Stimulated activated CD4-positive, alpha-beta T cell treated with anti-CD3 and anti-CD28 coated beads, Interleukin-1b, Interleukin-23, amount 100 ng/mL, for 48 hours (primary cell): ENCODE measurements at places on chromosomes 11 and 22.

DNA sequence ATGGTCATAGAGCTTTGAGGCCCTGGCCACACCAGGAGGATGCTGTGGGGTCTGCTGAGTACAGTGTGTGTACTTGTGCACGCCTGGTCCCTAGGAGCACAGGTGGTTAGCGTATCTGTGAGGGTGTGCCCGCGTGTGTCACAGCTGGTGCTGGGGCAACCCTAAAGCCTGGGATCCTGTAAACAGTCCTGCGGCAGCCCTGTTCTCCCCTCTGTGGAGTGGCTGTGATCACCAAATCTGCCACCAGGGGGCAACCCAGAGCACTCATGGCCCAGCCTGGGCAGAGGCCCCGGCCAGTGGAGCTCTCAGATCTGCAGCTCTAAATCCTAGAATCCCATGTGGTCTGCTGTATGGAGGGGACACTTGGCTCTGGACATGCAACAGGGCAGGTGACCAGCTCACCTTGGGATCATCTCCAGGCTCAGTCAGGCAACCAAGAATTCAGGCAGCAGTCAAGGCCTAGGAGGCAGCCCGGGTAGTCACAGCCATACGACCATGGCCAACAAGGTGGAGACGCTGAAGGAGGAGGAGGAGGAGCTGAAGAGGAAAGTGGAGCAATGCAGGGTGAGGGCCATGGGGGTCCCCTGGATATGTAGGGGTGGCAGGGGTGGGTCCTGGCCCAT lies 3.9 kb downstream of the SH3BP1 start:
- DNase-seq = peak; percentile 84

DNA sequence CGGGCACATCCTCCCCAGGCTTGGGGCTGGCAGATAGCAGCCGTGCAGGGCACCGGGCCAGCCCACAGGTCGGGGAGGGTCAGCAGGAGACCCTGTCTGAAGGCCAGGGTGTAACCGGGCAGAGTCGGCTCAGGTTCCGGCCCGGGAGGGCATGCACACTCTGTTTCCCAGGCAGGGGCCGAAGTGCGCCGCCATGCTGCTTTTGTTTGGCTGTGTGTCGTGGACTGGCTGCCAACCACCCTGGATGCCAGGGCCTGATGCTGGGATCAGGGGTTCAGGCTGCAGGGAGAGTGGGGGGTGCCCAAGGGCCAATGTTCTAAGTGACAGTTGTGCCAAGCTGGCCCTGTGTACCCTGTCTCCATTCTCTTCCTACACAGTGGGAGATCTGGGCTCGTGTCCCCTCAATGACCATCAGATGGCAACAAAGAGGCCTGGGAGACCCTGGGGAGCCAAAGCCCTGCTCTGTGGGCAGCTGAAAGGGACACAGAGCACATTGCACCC lies 120.9 kb upstream of the B3GAT1 start:
- no peak for DNase-seq

- DNase-seq = no peak
These were observed 27.4 kb upstream of the RDX start for GRCh38 chr11:110323786-110324185.

- no peak for DNase-seq
These were observed 109.8 kb downstream of the ZBTB16 start for GRCh38 chr11:114169321-114169749.

DNA sequence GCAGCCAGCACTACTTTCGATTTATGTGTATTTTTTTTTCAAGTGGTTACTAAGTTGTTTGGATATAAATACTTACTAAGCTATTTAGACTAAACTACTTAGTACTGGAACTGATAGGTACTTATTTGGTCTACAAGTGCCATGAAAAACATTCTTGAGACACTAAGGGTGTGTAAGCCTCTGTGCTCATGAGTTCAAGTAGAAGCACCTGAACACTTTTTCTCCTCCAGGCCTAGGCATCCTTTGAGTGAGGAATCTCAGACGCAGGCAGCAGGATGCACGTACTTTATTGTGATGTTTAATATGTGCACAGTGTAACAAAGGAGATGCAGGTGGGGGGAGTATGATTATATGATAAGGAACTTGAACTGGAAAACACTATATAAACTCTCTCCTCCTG lies 7.8 kb downstream of the TESMIN start:
- no peak for DNase-seq

DNA sequence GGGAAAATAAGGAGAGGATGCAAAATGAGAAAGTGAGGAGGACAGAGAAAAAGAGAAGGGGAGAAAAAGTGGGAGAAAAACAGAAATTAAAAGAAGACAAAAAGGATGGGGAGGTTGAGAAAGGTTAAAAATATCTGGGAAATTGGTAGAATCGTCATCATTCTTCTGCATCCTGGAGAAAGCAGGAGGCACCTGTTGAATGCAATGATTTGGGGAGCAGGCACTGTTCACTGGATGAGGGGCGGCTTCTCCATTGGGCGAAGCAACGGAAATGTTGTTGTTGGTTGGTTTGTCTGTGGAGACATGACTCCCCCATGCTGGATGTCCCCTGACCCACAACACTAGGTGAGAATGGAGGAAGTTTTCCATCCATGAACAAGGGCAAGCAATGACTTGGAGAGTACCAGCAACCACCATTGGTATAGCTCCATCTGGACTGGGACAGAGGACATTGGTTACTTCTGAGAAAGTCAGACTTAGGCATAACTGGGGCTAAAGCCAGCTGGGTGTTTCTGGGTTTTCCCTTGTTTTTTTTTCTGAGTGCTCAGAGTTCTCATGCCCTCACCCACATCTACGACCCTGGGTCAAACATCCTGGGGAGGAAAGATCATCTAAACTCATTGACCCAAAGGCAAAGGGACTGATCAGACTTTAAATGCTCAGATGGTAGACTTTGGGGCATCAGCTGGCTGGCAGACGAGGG lies 11.9 kb upstream of the CD44 start:
- DNase-seq = no peak

DNA sequence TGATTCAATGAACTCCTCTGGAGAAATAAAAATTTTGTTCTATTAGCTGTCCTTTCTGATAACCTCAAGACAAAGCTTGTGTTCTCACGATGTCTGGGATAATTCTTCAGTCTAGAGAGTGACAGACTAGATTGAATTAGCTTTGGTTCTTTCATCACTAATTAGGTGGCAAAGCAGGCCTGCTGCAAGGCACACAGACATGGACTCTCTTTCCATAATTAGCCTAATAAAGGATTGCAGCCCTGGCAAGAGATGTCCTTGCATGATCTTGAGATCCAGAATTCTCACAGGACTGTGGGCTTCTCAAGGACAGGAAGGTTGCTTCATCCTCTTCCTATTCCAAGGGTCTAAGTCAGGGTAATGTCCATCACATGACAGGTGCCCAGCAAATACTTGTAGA lies 245.6 kb upstream of the ZC3H12C start:
- DNase-seq = no peak

- DNase-seq = no peak
These were observed 164.0 kb downstream of the MN1 start for GRCh38 chr22:27637604-27638003.

GRCh38 chr11:9155930-9156329 lies 64.5 kb upstream of the SCUBE2 start:
- no peak for DNase-seq

GRCh38 chr11:94864506-94865045 lies 96.4 kb downstream of the AMOTL1 start:
- no peak for DNase-seq

DNA sequence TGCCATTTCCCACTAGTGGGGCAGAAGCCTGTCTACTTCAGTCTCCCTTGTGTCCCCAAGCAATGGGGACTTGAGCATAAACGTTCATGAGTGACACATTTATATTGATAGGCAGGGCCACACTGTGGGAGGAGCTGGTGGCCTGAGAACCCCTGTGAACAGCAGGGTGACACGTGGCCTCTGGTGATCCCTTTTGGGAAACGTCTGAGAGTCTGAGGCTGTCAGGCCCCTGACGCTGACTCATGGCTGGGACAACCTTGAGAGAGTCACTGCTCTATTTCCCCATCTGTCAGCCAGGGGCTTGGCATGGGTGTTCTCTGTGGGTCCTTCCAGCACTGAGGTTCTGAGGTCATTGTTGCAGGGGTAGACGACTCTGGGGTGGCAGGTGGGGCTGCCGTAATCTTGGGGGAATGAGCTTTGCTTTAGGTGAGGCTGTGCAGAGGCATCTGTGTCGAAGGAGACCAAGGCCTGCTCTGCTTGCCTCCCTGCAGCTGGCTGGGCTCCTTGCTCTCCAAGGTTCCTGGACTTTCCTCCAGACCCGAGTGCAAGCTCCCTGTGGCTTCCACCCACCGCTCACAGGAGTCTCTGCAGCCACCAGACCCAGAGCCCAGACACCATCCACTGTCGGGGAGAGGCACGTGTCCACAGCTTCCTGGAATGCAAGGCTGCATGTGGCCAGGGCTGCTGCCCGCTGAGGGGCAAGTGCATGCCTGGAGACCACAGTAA lies 54.7 kb downstream of the SMIM38 start:
- DNase-seq = peak; percentile 56

DNA sequence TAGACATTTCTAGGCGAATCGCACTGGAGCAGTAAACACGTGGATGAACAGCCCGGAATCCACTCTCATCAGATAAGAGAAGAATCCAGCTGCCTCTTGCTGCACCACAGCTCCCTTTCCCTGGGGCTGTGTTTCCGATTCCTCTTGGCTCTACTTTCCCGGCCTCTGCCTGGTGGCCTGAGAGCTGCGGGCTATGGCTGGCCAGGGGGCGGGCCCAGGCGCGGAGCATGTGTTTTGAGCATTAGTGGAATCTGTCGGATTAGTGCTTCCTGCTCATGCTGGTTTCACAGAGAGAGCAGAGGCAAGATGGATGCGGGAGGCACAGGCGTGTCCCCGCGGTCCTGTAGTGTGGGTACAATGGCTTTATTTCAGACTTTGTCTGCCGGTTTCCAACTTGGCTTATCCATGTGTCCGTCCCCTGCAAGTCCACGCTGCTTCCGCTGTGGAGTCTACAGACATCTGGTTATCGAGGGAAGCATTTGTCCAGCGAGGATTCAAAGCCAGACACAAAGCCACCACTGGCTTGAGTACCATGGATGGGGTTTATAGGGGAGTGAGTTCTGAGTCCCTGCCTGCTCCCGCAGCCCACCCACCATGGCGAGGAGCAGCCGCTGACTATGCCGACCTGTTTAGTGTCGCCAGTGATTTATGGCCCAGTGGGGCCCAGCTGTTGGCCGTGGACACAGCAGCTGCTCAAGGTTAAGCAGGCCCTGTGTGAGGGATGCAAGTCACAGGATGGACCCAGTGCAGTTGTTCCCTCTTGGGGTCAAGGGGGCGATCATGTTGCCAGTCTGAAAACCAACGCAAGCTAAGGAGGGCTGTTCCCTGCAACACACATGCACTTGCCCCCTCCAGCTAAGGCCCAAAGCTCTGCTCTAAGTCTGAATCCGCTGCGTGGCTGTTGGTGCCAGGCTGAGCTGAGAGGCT lies 43.3 kb upstream of the EP300 start:
- no peak for DNase-seq

GRCh38 chr11:129348813-129349212 lies 26.8 kb upstream of the BARX2 start:
- DNase-seq = no peak

DNA sequence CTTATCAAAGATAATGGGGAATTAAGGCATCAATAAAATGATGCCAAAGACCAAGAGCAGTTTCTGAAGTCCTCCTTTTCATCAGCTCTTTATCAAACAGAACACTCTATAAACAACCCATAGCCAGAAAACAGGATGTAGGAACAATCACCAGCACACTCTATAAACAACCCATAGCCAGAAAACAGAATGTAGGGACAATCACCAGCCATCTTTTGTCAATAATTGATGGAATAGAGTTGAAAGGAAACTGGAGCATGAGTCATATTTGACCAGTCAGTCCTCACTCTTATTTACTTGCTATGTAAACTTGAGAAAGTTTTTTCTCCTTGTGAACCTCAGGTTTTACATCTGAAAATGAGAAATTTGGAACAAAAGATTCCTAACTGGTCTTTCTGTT lies 10.0 kb downstream of the MS4A2 start:
- no peak for DNase-seq

DNA sequence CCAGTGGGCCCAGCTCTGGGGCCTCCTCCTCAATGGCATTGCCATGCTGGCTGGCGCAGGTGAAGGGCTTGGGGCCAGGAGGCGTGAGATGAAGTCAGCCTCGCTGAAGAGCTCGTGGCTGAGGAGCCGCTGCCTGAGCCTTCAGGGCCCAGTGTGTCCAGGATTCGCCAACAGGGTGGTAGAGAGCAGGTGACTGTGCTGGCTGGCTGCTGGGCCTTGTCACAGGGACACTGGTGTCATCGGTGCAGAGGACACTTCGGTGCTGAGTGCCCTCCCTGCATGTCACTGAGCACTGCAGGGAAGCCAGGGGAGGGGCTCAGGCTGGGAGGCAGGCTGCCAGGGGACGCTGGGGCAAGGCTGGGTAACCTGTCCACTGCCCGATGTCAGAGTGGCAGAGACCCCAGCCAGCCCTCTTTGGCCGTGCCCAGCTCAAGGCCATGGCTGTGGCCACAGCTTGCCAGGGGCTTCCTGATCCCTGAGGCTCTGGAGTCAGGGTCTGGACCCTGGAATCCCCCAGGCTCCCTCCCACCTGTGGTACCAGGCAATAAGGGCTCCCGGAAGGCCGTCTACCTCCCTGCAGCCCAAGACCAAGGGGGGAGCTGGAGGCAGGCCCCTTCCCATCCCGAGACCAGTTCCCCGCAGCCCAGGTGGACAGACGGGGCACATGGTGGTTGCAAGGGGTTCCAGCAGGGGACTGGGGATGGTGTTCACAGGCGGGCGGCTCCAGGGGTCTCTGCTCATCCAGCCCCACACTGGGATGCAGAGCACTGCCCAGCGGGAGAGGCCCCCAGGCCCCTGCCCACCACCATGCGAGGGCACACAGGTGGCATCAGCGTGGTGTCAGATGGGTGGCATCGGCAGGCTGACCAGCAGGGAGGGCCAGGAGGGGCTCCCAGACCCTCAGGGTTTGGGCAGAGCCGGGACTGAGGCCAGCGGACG lies 63.9 kb downstream of the ARFGAP3 start:
- no peak for DNase-seq

GRCh38 chr11:67374571-67375281 lies 1.3 kb upstream of the CLCF1 start:
- DNase-seq = no peak

- no peak for DNase-seq
These were observed 102.6 kb upstream of the RASSF10 start for GRCh38 chr11:12906501-12906900.

DNA sequence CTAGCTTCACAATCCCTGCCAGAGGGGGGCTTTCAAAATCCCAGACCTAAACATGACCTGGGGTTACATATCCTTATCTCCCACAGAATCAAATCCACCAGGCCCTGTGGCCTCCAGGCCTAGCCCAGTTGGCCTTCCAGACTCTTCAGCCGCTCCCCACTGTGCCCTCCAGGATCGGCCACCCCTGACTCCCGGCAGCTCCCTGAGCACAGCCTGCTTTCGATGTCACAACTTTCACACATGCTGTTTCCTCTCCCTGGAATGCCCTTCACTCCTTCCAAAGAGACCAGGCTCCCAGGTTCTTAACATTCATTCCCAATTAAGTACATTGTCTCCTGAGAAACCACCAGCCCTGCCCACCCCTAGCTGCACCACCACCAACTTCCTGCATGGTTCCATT lies 62.7 kb downstream of the CSNK2A3 start:
- no peak for DNase-seq

DNA sequence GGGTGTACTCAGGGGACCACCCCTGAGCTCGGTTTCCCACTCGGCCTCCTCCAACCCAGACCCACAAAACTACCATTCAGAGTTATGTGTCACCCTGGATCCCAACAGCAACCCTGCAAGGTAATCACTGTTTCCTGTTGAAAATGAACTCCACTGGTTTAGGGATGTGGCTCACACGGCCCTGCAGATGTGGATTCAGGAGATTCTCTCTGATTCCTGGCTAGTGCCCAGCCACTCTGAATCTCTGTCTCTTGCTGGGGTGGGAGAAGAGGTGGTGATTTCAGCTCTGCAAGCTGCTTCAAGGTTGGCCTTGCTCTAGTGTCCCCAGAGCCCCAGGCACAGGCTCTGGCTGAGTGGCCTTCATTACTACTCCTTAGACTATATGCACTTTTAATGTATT lies 1231.6 kb downstream of the TBC1D22A start:
- no peak for DNase-seq
